ENCODE measurements at places on chromosomes 5 and 9.

- DNase-seq: no peak
Measured at GRCh38 chr9:2029666-2030170, 14.6 kb downstream of the SMARCA2 start.

DNA sequence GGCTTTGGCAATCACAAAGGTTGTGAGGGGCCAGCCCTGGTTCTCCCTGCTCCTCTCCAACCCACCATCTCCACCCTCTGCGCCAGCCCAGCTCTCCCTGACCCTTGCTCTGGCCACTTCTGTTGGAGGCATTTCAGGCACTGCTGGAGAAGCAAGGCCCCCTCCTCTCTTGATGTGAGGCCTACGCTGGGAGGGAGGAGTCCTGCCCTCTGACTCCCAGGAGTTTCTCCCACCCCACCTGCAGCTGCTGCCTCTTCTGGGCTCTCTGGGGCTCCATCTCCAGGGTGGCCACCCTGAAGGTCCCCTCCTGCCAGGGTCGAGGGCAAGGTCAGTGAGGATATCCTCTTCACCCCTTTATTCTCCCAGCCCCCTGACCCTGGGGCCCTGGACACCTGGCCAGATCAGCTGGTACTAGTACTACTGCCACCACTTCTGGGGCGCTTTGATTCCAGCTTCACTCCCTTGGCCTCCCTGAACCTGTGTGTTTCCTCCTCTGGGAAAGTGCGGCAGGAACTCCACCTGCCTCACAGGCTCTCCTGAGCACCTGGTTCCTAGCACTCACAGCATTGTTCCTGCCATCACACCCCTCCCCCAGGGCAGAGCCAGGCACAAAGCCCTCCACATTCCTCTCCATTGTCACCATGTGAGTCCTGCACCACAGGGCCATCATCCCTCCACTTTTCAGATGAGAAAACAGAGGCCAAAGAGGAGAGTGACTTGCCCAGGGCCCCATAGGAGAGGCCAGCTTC, 23.8 kb upstream of the TDRD7 start:
- no peak for DNase-seq

GRCh38 chr9:120892748-120893610, 16.0 kb upstream of the PHF19 start:
- DNase-seq: no peak

GRCh38 chr9:8599937-8600336, 800.4 kb upstream of the DMAC1 start:
- no peak for DNase-seq

DNA sequence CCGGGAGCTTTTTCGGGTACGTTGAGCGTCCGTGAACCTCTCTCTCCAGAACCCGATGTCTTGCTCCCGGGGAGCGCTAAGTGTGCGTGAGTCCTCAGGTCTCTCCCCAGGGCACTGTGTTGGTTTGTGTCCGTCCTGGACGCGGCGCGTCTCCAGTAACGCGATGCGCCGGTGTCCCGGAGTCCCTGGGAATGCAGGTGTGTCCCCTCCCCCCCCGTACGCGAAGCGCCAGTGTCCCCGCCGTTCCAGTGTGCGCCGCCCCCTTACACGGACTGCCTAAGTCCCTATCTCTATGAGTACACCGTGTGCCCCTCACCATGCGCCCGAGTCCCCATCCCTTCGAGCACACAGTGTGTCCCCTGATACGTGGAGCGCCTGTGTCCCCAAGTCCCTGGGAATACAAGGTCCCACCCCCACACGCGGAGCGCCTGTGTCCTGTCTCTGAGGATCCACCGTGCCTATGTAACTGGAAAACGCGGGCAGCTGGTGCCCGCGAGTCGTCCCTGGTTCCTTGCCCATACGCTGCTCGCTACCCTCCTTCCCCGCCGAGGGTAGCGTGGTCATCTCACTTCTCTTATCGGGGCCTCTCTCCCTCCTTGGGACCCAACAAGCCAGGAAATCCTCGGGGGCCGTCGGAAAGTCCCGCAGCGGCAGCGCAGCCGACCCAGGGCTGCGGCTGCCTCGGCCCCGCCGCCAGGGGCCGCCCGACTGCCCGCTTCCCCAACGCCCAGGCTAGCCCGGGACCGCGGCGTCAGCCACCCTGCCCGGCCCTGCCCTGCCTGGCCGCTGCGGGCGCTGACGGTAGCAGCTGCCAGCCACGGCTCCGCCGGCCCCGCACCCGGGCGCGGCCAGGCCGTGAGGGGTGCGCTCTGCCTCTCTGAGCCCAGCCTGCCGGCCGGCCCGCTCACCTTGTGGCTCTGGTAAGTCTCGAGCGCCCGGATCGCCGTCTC, 709 bp downstream of the ELL2 start:
- no peak for DNase-seq

DNA sequence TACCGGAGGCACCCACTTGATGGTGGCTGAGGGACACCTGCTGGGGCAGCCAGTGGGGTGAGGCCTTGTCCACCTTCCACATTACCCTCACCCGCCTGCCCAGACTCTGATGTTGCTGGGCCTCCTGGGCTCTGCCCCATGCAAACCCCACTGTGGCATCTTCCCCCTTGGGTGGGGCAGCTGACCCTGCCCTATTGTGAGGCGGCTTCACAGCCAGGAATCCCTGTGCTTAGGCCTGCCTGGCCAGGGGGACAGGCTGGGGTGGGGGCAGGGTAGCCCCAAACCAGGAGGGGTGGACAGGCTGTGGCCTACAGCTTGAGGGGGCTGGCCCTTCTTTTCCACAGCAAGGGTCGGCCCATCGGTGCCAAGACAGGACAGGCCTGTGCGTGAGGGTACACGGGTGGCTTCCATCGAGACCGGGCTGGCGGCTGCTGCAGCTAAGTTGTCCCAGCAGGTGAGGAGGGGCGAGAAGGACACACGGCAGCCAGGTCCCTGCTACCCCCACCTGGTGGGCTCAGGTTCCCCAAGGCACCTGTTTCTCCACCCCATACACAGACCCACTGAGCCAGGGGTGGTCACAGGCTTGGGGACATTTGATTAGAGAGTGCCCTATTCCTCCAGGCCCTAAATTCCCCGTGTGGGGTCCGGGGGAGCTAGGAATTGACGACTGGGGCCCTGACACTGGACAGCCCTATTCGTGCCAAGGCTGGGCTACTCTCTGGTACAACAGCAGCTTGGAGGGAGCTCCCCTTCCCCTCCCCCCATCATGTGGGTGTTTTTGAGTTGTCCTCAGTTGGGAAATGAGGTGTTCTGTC, 99.2 kb downstream of the PHF2 start:
- no peak for DNase-seq

GRCh38 chr9:13001989-13002580, 227.3 kb downstream of the LURAP1L start:
- no peak for DNase-seq

DNA sequence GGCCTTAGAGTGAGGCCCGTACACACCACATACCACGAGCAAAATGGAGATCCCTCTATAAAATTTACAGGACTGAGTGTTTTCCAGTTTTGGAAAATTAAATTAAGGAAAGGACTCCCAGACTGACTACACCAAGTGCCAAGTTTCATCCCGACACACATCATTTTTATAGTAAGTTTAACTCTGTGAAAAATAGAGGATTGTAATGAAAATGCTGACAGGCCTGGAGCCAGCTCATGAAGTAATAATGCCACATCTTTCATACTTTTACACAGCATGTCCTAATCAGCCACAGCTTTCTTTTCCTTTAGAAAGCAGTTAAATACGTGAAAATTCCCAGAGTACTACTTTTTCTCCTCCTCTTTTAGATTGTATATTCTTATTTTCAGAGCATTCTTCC, 169.2 kb downstream of the SAXO1 start:
- DNase-seq: no peak

- DNase-seq: no peak
Measured at GRCh38 chr5:1153428-1153827, 41.6 kb upstream of the SLC12A7 start.

DNA sequence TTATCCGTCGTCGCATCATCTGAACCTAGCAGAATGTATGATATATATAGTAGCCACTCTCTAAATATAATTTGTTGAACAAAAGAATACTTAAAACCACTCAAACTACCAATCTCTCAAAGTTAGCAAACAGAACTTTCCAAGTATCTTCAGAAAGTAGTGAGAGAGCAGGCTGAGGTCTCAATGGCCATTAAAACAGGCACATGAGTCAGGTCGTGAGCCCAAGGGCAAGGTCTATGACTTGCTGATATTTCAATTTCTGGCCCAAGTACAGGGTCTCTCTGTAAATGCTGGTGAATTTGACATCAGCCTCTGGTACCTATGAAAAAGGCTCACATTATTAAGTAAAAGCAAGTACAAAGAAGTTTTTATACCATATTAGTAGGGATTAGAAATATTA, 95.1 kb downstream of the GPR21 start:
- no peak for DNase-seq

- DNase-seq: no peak
Measured at GRCh38 chr5:76165711-76166374, 82.7 kb downstream of the SV2C start.

Data from NCI-H2081 treated with DMSO at 0.1 percent for 48 hours (cell line).